ENCODE measurements at places on chromosomes 11 and 22. TPM values are rescaled to one million over a fixed set of nuclear protein-coding genes. Genes with fewer than 3 reads are reported as not detected.
A peak's percentile ranks its signal among the peaks of the same experiment; 100 is the strongest.

GRCh38 chr11:25183411-25183810 is 686.6 kb downstream of the LUZP2 start:
- DNase-seq: no peak

DNA sequence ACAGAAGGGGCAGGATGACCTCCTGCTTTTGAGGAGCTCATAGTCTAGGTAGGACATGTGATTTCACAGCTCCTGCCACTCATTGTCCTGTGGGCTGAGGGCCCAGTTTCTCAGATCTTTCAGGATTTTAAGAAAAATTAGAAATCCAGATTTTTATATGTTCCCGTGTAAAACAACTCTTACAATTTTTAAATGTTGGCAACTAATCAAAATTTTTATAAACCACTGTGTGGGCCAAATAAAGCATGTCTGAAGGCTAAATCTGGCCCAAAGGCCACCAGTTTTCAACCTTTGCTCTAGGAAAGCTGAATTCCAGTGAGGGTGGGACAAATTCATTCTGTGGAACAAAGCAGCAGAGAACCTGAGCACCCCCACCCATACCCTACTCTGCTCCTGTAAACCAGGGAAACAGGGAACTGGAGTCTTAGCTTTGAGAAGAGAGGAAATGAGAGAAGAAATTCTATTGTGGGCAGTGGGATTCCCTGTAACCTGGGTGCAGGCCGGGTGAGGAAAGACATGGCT is 20.6 kb downstream of the LRRC32 start:
- no peak for DNase-seq

- no peak for DNase-seq
Observed at GRCh38 chr22:36201630-36202319, at the start of gene APOL4. Gene APOL4, minus strand, starts transcription at chr22:36201809. Its CDS starts 75 bp downstream, at chr22:36201734.

DNA sequence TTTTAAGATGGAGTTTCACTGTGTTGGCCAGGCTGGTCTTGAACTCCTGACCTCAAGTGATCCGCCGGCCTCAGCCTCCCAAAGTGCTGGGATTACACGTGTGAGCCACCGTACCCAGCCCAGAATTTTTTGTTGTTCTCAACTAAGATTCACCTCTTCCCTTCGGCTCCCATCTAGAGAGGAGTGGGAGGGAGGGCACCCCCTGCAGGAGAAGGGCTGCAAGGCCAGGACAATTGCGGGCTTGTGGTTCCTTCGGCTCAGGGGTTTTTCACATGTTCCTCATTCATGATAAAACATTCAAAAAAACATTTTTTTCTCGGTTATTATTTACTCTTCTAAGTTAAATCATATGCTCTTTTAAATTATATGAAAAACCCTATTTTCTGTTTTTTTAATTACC is 201.1 kb upstream of the LRRC4C start:
- no peak for DNase-seq

GRCh38 chr11:9947231-9947864 is 283.5 kb downstream of the SWAP70 start:
- no peak for DNase-seq

GRCh38 chr11:109862835-109863234 is 230.4 kb upstream of the ZC3H12C start:
- no peak for DNase-seq

P2RY2 gene
- 0.81 TPM for polyA plus RNA-seq

DNA sequence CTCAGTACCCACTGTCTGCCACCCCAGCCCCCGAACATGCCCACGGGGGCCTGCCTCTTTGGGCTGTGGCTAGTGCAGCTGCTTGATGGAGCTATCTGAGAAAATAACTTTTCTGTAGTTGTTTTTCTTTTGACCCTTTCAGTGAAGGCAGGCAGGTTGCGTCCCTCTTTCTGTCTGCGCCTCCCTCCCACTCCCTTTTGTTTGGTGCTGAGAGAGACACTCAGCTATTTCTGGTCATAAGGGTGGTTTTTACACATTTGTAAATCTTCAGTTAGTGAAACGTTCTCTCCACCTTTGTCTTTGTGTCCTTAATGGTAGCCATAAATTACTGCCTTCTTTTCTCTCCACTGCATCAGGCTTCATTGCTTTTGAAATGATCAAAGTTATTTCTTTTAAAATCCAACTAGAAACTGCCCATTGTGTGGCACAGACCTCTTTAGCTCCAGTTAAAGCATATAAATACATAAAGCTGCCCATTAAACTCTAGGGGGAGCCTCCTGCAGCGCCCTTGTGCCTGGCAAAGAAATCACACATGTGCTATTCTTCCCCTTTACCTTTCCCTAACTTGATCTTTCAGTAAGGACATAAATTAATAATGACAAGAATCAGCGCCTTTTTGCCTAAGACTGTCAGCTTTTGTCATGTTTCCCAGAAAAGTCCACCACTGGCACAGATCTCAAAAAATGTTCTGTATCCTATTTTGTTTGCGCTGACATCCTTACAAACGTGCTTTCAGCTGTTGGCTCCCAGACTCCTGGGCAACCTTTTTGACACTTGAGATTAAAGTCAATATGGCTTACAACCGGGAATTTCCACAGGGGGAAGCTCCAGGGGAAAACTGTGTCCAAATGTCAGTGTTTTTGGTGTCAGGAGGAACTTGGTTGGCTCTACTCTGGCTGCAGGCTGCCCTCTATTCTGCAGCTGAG is 1.7 kb upstream of the SCUBE2 start:
- DNase-seq: no peak

DNA sequence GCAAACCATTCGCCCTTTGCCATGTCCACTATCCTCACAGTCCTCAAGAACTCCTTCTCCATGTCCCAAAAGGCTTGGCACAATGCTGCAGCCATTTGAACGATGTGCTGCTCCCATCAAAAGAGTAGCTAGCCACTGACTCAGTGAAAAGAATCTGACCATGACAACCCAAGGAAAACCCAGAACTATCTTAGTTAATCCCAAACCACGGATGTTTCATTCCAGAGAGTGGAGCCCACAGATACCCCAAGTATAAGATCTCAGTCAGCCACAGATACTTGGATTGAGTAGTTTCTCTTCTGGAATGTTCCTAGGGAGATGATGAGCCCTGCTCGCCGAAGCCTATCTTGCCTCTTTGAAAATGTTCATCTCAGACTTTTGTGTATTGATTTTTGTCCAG is 176.9 kb downstream of the NAV2 start:
- no peak for DNase-seq

CCDC87 gene
- 0.28 TPM for polyA plus RNA-seq

- no peak for DNase-seq
Observed at GRCh38 chr11:45615182-45615792, 50.1 kb downstream of the CHST1 start.

- no peak for DNase-seq
Observed at GRCh38 chr11:76382209-76382608, 1.1 kb downstream of the GVQW3 start.

CEP57 gene
- polyA plus RNA-seq: 88.6 TPM

ST14 gene
- 32.4 TPM for polyA plus RNA-seq

DNA sequence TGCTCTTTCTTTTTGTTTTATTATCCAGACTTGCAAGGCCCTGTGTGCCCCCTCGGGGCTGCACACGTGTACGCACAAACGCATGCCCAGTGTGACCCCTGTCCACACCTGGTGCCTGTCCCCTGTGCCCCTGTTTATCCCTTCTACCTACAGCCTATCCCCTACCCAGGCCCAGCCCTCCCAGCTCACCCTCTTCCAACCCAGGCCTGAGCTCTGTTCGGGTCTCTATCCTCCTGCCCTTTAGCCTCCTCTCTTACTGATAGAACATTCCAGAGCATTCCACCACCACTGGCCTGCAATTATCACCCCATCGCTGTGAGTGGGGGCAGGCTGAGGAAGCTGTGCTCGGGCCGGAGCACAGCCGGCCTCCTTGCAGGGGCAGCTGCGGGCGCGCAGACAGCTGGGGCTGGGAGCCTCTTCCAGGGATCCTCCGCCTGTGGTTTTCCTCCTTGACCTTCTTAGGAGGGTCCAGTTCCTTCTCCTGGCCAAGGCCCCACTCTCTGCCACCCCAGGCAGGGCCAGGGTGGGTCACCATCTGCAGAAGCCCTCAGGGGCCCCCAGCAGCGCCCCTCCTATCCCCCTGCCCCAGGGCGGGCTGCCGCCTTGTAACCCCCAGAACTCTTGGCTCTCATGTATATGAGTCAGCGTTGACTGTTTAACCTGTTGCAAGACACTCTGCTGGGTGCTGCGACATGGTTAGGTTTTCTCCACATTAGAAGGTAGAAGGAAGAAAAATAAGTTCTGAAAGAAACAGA is 41.8 kb upstream of the KCNQ1OT1 start:
- no peak for DNase-seq

AQP11 gene
- 3.6 TPM for polyA plus RNA-seq

GRCh38 chr11:33329705-33330329 is 72.6 kb downstream of the HIPK3 start:
- DNase-seq: peak; percentile 24

GRCh38 chr11:111770581-111771134 is 4.5 kb upstream of the PPP2R1B start:
- no peak for DNase-seq

DNA sequence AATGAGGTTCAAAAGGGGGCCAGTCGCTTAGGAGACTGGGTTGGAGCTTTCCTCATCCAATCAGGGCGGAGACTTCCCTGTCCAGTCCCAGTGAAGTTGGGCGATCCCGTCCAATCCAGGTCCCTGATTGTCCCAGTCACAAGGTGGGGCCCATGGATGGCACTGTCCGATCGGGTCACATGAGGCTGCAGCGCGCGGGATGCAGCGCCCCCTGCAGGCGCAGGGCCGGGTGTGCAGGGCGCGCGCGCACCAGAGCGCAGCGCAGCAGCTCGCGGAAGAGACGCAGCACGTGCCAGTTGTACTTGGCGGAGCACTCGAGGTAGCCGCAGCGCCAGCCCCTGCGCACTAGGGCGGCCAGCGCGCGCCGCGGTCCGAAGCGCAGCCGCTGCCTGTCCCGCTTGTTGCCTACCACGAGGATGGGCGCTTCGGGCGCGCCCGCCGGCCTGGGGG is 2.3 kb downstream of the RASL10A start:
- no peak for DNase-seq

DNA sequence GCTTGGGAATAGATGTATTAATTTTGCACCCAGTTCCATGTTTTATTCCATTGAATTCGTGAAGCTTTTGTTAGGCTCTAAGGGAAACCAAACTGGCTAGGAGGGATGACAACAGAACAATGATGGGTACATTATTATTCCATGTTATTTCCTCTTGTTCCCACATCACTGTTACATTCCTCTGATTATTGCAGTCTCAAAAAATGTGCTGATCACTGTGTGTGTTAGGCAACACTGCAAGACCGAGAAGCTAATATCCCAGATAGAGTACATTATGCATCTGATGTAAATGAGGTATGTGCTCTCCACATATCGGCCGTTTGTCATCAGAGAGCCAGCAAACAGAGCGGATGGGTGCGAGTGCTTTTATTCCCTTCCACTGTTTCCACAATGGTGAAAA is 327.9 kb downstream of the SOX6 start:
- DNase-seq: no peak

ZP1 gene
- polyA plus RNA-seq: not detected

GRCh38 chr22:28951969-28952521 is 68.7 kb downstream of the ZNRF3 start:
- DNase-seq: no peak

- DNase-seq: no peak
Observed at GRCh38 chr22:39268645-39269044, 23.9 kb upstream of the PDGFB start.

VPREB1 gene
- not detected for polyA plus RNA-seq

DNA sequence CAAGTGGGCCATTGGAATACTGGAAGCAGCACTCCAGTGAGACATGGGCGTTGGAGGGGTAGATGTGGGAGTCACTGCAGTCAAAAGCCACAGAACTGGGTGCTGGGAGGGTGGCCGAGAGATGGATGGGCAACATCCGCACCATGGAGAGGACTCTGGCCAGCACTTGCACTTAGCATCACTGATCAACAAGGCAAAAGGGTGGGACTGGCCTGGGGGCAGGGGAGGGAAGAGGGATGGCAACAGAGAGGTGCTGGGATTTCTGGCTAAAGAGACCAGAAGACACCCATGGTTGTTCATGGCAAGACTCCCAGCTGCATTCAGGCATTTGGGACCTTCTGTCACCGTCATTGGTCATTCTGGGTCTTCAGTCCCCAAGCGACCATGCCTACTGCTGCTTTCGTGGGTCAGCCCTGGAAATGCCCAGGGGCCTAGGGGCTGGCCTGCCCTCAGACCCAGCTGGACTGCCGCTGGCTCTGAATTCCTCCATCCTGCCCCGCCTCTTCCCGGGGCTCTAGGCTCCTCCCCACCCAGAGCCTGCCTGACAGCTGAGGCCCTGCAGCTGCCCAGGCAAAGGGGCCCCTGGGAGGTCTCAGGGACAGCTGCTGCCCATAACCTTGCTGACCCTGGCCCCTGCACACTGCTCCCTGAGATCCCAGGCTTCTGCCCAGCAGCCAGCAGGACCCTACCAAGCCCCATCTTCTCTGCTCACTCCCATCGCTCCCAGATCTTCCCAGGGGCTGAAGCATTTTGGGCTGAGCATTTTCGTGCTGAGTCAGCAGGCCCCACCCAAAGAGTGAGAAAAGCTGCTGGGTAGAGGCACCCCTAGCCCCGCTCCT is 13.0 kb upstream of the CDC42EP2 start:
- DNase-seq: no peak

DNA sequence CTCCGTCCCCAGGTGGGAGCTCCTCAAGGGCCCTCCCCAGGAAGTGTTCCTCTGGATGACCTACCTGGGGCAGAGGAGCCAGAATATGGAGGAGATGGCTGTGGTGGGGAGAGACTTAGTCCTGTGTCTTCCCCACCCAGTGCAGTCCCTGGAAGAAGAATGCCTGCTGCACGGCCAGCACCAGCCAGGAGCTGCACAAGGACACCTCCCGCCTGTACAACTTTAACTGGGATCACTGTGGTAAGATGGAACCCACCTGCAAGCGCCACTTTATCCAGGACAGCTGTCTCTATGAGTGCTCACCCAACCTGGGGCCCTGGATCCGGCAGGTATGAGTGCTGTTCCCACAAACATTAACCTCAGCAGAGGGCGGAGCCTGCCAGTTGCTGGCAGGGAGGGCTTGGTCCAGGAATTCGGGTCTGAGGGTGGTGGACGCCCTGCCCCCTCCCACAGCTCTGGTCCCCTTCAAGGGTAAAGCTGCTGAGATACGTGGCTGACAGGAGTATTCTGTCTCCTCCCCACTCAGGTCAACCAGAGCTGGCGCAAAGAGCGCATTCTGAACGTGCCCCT is 3.4 kb downstream of the FOLR3 start:
- DNase-seq: no peak

SMTNL1 gene
- 0.12 TPM for polyA plus RNA-seq

TSSK2 gene
- polyA plus RNA-seq: not detected

GALNT18 gene
- 25.7 TPM for polyA plus RNA-seq

DNA sequence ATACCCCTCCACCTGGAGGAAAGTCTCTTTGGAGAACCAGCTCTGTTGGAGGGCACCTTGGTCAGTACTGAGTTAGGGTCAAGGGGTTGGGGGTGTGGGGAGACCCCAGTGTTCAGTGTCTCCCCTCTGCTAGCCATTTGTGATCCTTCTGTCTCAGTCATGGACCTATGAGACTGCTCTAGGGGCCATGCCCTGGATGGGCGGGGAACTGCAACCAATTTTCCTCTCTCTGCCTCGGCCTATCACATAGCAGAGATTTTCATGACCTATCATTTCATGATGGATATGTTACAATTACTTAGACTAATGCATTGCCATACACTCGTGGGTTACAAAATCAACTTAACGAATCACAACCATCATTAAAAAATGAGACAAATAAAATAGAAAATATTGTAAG is 7.4 kb downstream of the OTOG start:
- no peak for DNase-seq

Data from right renal cortex interstitium (tissue), 3 donors.